ENCODE measurements at places on chromosomes 6 and 20. TPM values are rescaled to one million over a fixed set of nuclear protein-coding genes. Genes with fewer than 3 reads are reported as not detected.

The PSORS1C1 gene
- total RNA-seq: 0.89 TPM

The HLA-DQB1 gene
- not detected for total RNA-seq

The DBNDD2 gene
- total RNA-seq: 0.30 TPM

The CRIP3 gene
- not detected for total RNA-seq

The CLIC5 gene
- not detected for total RNA-seq

The MAPK13 gene
- total RNA-seq: 16.4 TPM

The PRSS16 gene
- 0.18 TPM for total RNA-seq

The RAET1E gene
- not detected for total RNA-seq

Measured in smooth muscle cell of the umbilical artery (primary cell).